ENCODE measurements at places on chromosomes 2 and 18.

DNA sequence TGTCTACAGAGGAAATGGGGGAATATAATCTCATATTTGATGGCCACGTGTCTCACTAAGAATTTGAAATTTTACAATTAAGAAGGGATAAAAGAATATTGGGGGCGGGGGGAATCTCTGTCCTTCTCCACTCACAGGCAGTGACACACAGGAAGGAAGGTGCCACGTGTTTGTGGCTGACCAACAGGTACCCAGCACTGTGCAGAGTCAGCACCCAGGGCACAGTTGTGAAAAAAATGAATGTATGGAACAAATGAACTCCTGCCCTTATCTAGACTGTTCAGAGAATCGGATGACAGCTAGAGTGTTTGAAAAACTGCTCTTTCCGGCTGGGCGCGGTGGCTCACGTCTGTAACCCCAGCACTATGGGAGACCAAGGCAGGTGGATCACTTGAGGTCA, 317.0 kb upstream of the MYT1L start:
- DNase-seq: no peak

- no peak for DNase-seq
Measured at GRCh38 chr18:11511434-11512095, 97.8 kb upstream of the SLC35G4 start.

DNA sequence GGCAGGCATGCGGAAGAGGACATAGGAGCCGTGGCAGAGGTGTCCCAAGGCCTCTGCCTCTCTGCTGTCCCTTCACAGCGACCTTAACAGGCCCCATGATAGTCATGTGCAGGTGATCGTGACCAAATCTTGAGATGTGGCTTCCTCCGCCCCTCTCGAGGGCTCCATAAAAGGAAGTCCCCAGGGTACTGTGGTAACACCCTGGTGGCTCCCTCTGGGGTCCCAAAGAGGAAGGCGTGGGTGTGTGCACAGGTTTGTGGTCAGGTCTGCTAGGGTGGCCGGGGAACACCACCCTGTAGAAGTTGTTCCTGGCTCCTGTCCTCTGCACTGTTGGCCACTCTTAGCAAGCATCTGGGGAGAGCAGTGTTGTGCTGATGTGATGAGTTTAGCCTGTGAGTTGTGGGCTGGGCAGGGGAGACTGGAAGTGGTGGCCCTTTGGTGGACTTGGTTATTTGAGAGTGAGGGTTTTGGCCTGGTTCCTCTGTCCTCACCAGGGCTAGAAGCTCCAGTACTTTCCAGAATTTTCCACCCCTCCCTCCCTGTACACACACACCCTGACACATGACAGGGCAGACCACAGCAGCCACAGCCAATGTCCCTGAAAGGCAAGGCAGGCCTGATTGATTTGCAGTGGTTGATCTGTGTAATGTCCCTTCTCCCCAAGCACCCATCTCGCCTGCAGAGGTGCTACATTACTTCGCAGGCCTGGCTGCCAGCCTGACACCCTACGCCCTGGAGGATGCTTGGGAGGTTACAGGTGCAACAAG, 68.9 kb upstream of the BOD1L2 start:
- DNase-seq: no peak

- no peak for DNase-seq
Measured at GRCh38 chr2:82656420-82656819, 1802.7 kb downstream of the SUCLG1 start.

DNA sequence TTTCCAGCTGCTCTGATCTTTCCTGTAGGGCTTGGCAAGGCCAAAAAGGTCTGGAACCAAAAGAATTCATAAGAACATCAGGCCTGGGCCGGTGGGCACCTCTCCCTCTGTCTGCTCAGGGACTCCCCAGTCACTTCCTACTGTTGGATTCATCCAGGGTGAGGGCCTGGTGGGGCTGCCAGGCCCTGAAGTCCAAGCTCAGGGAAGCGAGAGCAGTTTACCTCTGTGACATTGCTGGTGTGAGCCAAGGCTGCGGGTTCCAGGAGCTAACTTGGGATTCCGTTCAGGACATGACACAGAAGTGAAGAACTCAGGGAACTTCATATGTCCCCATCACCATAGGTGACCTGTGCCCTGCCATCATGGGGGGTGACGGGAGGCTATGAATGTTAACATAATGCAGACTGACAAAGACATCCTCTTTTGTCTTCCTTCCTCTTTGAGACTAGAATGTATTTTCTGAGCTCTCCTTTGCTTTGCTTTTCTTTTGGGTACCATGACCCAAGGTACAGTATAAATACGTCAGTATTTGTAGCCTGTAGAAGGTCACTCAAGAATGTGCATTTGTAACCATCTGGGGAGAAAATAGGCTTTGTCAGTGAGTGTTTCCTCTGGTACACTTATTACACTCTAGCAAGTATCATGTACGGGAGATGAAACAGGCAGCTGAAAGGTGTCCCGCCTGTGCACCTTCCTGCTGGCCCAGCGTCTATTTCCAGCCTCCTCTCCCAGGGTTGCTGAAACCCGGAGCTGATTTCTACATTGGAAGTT, 130.5 kb upstream of the SLC1A4 start:
- DNase-seq: no peak

- no peak for DNase-seq
Measured at GRCh38 chr2:178258916-178259315, 64.6 kb downstream of the OSBPL6 start.

GRCh38 chr2:147846412-147847081, 1.7 kb downstream of the ACVR2A start:
- DNase-seq: no peak

GRCh38 chr2:68423966-68424650, 43.0 kb downstream of the FBXO48 start:
- DNase-seq: no peak

DNA sequence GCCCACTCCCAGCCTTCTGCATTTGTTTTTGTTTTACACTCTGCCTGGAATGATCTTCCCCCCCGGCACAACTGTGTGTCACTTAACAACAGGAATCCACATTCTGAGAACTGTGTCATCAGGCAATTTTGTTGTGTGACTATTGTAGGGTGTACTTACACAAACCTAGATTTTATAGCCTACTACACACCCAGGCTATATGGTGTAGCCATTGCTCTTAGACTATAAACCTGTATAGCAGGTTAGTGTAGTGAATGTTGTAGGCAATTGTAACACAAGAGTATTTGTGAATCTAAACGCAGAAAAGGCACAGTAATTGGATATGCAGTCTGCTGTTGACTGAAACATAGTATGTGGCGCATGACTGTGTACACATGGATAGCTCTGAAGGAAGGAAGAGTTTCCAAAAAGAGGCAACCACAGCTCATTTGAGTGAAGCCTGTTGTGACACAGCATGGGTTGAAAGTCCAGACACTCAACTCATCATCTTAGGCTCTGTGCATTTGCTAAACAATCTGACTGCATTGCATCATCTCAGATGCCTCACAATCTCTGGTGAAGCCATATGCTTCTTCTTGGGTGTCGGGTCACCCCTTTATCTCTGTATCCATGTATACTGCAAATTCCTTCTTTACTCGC, 506.6 kb upstream of the SPHKAP start:
- peak; percentile 19 for DNase-seq

DNA sequence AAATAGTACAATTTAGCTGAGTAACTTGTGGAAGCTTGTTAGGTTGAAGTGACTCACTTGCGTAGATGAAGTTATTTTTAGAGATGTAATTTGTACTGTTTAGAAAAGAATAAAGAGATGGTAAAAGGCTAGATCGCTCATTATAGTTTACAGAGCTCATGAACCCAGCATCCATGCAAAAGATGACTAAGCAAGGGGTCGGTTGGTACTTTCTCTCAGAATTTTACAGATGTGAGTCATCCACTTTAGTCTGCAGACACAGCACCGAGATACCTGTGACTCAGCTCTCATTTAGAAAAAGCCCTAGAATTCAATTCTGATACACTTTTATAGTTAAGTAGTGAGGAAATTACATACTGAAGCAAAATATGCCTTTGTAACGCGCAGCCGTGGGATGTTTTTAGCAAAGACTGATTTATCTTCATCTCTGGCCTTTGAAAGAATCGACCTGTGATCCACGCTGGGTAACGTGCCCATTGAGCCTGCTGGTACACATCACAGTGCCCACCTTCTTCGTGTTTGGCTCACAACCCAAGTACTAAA, 116.5 kb upstream of the FOSL2 start:
- peak; percentile 16 for DNase-seq

GRCh38 chr18:51417643-51418483, 220.4 kb upstream of the MEX3C start:
- DNase-seq: peak; percentile 82

DNA sequence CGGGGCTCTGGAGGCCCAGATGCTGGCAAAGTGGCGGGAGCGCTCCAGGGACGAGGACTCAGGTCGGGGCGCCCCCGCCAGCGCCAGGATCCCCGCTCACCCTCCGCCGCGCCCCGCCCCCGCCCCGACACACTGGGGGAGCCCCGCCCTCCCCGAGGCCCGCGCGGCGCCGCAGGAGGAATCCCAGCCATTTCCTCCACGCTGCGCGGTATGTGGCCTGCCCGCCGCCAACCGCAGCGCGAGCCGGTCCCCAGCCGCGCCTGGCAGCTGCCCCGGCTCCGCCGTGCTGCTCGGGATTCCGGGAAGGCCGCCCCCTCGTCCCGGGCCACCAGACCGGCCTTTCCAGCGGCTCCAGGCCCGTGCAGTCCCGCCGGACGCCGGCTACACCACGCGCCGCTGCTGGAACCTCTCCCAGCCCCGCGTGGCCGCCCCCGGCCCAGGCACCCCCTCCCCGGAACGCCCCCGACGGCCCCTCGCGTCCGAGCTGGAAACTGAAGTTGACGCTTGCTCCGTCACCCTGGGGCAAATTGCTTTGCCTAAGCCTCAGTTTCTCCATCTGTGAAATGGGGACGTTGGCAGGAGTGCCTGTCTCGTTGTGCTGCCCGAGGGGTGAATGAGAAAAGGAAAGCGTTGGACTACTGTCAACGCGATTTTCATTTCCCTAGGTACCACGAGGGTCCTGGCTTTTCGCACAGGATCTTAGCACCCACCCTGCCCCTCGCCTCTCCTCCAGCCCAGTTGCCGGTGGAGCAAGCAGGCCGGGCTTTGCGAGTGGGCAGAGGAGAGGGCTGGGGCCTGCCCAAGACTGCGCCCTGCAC, 53.6 kb downstream of the PKDCC start:
- peak; percentile 54 for DNase-seq

- peak; percentile 77 for DNase-seq
Measured at GRCh38 chr2:166375736-166376487, at the start of gene SCN9A. SCN9A (minus strand) TSS chr2:166375944; CDS start chr2:166311756, 64,188 bp downstream.

- DNase-seq: no peak
Measured at GRCh38 chr2:31967790-31968189, 43.0 kb downstream of the MEMO1 start.

- no peak for DNase-seq
Measured at GRCh38 chr18:50947899-50948298, 19.9 kb upstream of the ELAC1 start.

- DNase-seq: no peak
Measured at GRCh38 chr2:162295009-162295408, 23.5 kb downstream of the IFIH1 start.

DNA sequence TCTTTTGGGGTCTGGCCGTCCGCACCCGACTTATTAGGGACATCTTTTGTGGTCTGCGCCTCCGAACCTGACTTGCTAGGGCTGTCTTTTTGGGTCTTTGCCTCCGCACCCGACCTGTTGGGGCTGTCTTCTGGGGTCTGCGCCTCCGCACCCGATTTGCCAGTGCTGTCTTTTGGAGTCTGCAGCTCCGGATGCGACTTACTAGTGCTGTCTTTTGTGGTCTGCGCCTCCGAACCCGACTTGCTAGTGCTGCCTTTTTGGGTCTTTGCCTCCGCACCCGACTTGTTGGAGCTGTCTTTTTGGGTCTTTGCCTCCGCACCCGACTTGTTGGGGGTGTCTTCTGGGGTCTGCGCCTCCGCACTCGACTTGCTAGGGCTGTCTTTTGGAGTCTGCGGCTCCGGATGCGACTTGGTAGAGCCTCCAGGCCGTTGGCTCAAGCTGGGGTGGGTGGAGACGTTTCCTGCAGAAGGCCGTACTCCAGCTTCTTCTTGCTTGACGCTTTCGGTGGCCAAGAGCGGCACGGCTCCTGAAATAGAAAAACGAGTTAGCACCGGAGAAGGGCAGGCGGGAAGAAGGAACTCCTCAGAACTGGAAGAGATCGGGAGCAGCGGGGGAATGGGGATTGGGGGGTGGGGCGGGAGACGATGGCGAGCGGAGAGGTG, 498 bp downstream of the TGOLN2 start:
- peak; percentile 55 for DNase-seq

GRCh38 chr18:34342960-34343359, 118.2 kb upstream of the NOL4 start:
- peak; percentile 32 for DNase-seq

GRCh38 chr2:85522090-85522647, 16.8 kb upstream of the MAT2A start:
- DNase-seq: no peak

DNA sequence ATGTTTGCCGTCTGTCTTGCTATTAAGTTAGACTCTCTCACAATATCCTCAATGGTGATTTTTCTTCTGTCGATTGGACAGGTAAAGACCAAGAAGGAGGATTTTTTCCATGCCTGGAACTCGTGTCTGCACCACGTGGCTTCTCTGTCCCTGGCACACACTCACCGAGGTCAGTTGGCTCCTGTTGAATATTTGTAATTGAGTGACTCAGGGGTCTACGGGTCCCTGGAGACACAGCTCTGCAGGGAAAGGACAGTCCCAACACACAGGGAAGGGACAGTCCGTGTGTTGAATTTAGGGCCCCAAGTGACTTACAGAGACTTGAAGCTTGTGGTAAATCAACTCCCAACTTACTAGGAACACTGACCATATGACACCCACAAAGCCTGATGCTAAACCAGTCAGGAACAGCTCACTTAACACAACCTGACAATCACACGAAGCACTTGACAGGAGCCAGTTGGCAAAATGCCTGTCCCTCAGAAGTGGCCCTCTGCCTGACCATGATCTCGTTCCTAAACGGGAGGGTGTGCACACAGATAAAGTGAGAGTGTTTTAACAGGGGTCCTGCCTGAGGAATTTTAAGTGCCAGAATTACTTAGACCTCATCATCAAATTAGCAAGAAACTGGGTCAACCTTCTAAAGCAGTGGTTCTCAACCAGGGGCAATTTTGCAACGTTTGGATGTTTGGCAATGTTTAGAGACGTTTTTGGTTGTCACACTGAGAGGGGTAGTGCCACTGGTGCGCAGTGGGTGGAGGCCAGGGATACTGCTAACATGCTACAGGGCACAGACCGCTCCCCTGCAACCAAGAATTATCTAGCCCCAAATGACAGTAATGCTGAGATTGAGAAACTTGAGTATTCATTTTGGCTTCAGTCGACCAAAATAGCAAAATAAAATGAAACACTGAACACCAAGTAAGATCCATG, 88.9 kb upstream of the BCL2L11 start:
- no peak for DNase-seq
